ENCODE measurements at places on chromosomes 13 and 19.

DNA sequence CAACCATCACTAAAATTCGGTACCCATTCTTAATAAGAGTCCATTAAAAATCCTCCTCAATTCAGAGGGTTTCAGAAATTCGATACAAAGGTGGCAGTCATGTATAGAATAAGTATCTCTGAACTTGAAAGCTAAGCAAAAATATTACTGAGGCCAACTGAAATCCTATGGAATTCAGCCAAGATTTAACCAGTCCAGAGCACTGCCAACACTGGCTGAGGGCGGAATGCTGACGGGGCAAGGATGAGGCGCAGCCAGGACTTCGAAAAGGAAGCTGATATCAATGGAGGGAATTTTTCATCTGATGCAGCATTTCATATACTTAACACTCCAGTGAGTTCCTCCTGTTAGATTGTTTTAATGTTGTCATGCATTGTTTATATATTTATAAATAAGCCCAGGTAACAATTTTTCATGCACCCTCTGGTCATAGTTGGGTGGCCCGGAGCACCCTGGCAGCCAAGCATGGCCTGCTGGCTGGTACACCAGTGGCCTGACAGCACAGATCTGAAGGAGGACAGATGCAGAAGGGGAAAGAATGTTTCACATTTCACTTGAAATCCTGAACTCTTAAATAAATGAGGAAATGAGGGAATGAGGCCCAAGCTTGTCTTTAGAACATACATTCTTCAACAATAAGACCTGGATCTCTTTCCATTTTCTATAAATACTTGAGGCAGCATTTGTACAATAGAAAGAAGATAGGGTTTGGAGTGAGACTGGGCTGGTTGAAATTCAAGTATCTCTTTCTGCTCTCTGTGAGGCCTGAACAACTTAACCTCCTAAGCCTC is 41.5 kb downstream of the WDFY2 start:
- DNase-seq, result no peak

- no peak for DNase-seq
Observed at GRCh38 chr13:42820451-42820850, 39.1 kb downstream of the FAM216B start.

GRCh38 chr19:31263328-31263727 is 85.9 kb downstream of the TSHZ3 start:
- no peak for DNase-seq

- DNase-seq, result no peak
Observed at GRCh38 chr19:16139752-16140151, 3.7 kb upstream of the HSH2D start.

GRCh38 chr13:75251188-75251587 is 230.8 kb downstream of the TBC1D4 start:
- DNase-seq, result no peak

DNA sequence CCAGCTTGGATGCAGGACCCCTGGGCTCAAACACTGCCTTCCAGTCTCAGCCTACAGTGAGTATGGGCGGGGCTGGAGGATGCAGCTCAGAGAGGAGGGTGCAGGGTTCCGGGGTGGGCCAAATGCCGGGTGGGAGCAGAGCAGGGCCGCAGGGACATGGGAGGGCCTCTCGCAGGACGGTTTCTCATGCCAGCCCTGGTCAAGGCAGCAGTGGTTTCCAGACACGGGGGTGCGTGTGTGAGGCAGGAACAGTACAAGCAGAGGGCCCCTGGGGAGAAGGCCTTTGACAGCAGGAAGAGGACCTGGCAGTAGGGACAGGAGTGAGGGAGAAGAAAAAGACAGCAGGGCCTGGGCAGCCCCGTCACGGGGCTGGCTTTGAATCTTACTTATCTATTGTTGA is 34.1 kb downstream of the CRTC1 start:
- DNase-seq, result no peak

GRCh38 chr13:75927183-75927669 is 291.1 kb downstream of the LMO7 start:
- no peak for DNase-seq

DNA sequence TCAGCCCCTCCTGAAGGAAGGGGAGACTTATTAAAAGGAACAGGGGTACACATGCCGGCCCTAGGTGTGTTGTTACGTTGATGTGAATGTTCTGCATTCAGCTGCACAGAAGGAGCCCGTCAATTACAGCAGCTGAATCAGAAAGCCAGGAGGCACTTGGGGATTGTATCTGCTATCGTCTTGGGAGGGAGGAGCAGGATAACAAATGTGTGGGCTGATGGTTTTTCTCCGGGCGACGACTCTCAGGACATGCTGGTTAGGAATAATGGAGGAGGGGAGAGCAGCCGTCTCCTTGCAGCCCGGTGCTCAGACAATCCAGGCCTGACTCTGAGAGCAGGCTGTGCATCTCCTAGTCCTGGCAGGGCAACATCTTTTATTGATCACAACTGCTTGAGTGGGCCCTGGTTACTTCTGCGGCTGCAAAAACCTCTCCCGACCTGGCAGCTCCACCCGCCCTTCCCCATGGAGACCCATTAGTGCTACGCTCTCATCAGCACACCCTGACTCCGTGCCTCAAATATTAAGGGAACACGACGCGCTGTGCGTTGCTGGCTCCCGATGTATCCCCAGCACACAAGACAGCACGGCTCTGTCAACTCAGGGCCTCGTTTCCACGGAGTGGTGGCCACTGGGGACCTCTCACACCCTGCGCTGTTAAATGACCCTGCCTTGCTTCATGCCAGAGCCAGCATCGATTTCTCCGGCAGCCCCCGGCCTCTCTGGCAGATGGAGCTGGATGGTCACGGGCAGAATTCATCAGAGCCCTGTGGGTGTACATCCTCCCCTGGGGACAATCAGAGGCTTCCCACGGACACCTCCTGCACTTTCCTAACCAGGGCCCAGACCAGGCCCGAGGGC is 25.3 kb downstream of the PEPD start:
- no peak for DNase-seq

- no peak for DNase-seq
Observed at GRCh38 chr13:35136585-35136984, 194.5 kb downstream of the NBEA start.

GRCh38 chr13:71156550-71156949 is 710.5 kb downstream of the DACH1 start:
- no peak for DNase-seq

GRCh38 chr19:39405958-39406655 is 540 bp upstream of the ZFP36 start:
- peak; percentile 78 for DNase-seq

GRCh38 chr13:58782736-58783135 is 1151.2 kb downstream of the PCDH17 start:
- DNase-seq, result no peak

GRCh38 chr13:70960841-70961443 is 852.7 kb upstream of the KLHL1 start:
- DNase-seq, result no peak

- DNase-seq, result no peak
Observed at GRCh38 chr19:47404334-47405196, 14.8 kb downstream of the MEIS3 start.

DNA sequence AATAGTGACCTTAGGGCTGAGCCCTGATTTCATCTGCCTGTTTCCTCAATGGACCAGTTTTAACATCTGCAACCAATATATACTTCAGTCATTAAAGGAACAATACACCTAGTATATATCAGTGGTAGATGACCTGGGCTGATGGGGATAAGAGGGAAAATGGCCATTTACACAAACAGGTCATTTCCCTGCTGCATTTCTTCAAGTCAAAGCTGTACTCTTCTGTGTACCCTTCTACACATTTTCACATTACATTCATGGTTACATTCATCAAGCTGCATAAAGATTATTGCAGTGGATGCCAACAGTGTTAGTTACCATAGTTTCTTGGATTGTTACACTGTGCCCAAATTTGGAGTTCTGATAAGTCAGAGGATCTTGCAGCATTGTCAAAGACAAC is 81.2 kb upstream of the RAP2A start:
- no peak for DNase-seq

GRCh38 chr13:32205431-32206096 is 109.6 kb downstream of the ZAR1L start:
- DNase-seq, result no peak

DNA sequence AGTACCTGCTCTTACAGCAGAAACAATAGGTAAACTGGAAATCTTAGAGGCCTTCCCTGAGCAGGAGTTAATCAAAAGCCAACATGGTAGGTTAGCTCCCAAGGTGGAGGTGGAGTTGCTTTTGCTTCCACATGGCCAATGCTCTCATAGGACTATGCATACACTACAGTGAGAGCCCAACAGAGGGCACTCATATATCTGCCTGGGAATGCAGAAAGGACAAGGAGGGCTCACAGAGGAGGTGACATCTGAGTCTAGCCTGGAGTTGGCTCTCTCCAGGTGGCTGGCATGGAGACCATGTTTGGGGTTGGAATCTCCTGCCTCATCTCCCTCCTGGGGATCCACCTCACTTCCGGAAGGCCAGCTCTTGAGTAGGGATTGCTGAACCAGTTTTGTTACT is 34.6 kb downstream of the ATP8A2 start:
- no peak for DNase-seq

GRCh38 chr13:39777527-39778061 is 122.1 kb downstream of the COG6 start:
- DNase-seq, result no peak

Measured in thoracic aorta (tissue), 2 donors.